ENCODE measurements at places on chromosomes 5 and 9.

DNA sequence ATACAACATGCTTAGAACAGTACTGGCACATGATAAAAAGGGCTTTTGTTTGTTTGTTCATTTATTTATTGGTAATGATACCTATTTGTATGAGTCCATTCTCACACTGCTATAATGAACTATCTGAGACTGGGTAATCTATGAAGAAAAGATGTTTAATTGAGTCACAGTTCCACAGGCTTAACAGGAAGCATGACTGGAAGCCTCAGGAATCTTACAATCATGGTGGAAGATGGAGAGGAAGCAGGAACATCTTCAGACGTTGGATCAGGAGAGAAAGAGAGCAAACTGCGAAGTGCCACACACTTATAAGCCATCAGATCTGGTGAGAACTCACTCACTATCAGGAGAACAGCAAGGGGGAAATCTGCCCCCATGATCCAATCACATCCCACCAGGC lies 847.7 kb downstream of the CDH18 start:
- no peak for ATAC-seq

- no peak for ATAC-seq
Observed at GRCh38 chr5:125199373-125199772, 452.9 kb upstream of the ZNF608 start.

GRCh38 chr5:71891856-71892255 lies 172.8 kb downstream of the CARTPT start:
- ATAC-seq: no peak

- ATAC-seq: no peak
Observed at GRCh38 chr9:90842996-90843395, 41.4 kb downstream of the SYK start.

GRCh38 chr9:35976726-35977125 lies 18.8 kb upstream of the OR2S2 start:
- ATAC-seq: no peak

GRCh38 chr5:125874717-125875116 lies 548.5 kb upstream of the GRAMD2B start:
- no peak for ATAC-seq

DNA sequence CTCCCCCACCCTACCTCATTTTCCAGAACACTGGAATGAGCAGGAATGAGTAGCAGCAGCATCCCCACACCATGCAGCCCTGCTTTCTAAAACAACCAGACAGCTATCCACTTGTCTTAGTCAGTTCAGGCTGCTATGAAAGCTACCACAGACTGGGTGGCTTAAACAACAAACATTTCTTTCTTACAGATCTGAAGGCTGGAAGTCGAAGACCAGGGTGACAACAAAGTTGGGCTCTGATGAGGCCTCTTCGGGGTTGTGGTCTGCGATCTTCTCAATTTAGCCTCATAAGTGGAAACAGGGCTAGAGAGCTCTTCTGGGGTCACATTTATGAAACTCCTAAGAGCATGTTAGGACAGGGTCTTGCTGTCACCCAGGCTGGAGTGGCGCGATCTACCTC lies 38.9 kb downstream of the LPAR1 start:
- no peak for ATAC-seq

GRCh38 chr9:21551401-21551800 lies 69.3 kb upstream of the IFNE start:
- no peak for ATAC-seq

GRCh38 chr9:101212661-101213060 lies 172.1 kb downstream of the BAAT start:
- ATAC-seq: no peak

- no peak for ATAC-seq
Observed at GRCh38 chr5:80125022-80125961, 90.1 kb downstream of the THBS4 start.

- ATAC-seq: peak; percentile 89
Observed at GRCh38 chr5:131209506-131210150, 38.9 kb downstream of the LYRM7 start.

DNA sequence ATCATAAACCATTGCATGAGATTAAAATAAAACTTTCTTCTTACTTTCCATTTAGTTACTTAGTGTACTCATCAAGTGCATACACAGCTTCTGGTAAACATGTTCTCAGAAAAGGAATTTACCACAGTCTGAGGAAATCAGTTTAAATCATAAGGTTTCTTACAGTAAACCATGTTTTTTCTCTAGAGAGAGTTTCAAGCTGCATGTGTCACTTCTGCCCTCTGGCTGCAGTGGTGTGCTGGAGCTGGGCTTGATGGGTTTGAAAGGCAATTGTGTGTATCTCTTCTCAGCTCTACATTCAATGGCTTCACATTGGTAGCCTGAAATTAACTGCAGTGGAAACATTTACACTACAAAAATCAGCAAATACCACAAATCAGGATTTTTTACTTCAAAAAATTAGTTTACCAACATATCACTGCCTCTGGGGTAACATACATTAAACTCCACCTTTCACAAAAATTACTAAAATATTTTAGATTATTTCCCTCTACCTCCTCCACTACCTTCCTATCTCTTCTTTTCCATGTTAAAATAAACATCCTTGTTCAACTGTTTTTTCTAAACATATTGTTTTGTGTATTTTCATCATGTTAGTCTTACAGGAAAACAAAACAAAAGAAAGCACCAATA lies 414.3 kb downstream of the ANXA1 start:
- ATAC-seq: no peak

DNA sequence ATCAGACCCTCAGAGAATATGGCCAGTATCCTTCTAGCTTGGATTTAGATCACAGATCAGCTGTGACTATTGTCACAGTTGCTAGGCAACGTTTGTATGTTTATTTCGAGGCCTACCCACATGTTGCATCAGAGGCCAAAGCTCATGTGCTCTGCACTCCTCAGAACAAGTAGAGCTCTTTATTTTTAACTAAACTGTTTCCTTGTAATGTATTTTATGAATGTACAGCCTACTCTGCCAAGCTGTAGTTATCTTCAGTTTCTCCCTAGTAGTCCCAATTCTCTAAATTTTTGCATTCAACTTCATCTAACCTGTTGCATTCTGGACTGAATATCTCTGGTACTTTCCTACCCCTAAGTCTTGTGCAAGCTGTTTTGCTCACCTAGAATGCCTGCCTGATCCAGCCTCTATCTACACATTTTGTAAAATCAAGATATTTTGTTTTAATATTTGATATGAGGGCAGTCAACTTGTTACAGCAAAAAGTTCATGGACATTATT lies 52.8 kb downstream of the CAST start:
- peak; percentile 77 for ATAC-seq

GRCh38 chr5:175696139-175696854 lies 38.4 kb downstream of the HRH2 start:
- ATAC-seq: peak; percentile 81

GRCh38 chr9:34170237-34170991 lies 8.4 kb upstream of the UBAP1 start:
- no peak for ATAC-seq

- no peak for ATAC-seq
Observed at GRCh38 chr9:114008667-114009410, 69.3 kb downstream of the AMBP start.

DNA sequence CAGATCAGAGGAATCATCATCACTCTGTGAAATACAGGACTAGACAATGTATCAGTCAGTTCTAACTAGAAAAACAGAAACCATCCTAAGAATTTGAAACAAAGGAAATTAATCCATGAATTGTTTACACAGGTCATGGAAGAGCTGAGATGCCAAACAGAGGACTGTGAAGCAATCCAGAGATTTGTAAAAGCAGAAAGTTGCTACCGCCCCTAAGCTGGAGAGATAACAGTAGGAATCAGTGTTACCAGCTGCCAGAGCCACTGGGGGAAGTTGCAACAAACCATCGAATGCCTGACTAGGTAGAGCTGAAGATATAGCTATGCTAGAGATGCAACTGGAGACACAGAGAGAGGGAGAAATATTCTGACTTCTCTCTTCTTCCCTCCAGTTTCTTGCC lies 10.4 kb upstream of the MIER3 start:
- no peak for ATAC-seq

DNA sequence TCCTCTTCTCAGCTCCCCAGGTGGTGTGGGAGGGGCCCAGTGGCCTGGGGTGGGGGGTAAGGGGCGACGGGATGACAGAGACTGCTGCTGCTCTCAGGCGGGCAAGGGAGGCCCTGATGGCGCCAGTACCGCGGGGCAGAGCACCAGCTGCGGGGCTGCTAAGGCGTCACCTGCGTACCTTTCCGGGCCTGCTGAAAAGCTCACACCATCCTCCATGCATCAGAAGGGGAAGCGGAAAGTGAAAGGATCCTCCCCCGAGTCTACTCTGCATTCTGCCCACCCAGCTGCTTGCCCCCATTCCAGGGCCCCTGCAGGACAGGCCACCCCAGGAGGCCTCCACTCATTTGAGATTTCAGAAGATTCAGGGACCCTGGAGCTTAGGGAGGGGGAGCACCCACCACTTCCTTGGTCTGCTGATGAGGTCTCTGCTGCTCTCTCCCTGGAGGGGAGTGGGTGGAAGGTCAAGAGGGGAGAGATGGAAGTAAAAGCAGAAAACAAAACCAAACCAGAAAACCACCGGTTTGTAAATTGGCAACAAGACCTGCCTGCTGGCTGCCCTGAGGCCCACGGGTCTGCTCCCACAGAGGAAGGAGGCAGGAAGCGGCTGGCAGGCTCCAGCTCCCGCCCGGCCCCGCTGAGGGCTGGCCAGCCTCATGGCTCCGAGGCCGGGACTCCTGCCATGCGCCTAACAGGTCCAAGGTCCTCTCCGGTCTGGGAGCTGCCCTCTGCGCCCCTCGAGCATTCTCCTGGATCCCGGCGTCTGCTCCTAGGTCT lies 33.6 kb downstream of the PRRT1B start:
- peak; percentile 81 for ATAC-seq

- ATAC-seq: no peak
Observed at GRCh38 chr5:143181173-143181572, 222.3 kb downstream of the NR3C1 start.

DNA sequence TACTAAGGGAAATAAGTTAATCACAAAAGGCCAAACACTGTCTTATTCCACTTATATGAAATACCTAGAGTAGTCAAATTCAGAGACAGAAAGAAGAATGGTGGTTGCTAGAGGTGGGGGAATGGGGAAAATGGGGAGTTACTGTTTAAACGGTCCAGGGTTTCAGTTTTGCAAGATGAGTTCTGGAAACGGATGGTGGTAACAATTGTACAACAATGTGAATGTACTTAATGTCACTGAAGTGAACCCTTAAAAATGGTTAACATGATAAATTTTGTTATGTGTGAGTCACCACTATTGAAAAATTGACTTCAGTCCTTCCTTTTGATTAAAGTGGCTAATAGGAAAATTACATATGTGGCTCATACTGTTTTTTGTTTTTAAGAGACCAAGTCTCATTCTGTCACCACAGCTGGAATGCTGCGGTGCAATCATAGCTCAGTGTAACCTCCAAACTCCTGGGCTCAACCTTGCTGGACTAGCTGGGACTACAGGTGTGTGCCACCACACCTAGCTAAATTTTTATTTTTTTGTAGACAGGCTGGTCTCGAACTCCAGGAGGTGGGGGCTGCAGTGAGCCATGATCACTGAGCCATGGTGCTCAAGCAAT lies 8.7 kb downstream of the UBQLN1 start:
- peak; percentile 58 for ATAC-seq

DNA sequence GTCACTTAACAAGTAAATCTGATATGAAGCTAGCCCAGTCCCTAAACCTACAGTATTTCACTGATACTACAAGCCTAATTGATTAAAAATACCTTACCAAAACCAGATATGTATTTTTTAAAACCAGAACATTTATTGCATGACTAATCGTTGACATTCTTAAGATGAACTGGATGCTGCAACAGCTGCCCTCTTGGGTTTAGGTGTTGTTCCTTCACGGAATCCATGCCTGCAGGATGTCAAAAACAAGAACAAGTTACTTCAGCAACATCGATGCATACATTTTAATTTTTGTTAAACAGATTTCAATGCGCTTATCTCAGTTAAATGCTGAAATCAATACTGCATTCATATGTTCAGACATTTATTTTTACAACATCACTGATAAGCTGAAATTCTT lies 2.7 kb downstream of the RPL37 start:
- no peak for ATAC-seq

GRCh38 chr5:151870820-151871219 lies 53.8 kb downstream of the GLRA1 start:
- ATAC-seq: no peak

- ATAC-seq: no peak
Observed at GRCh38 chr5:119385536-119386128, 29.8 kb downstream of the TNFAIP8 start.

- no peak for ATAC-seq
Observed at GRCh38 chr9:134306636-134307600, 19.3 kb upstream of the RXRA start.

DNA sequence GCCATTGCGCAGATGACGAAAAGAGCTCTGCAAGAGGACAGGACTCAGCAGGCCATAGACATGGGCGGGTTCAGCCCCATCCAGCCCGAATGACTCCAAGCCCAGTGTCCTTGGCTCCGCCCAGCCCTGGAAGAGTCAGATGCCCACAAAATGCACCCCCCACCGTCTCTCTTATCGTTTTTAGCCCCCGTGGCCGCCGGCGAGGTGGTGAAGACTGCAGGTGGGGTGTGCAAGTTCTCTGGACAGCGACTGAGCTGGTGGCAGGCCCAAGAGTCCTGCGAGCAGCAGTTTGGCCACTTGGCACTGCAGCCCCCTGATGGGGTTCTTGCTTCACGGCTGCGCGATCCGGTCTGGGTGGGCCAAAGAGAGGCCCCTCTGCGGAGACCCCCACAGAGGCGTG lies 2.1 kb downstream of the ADGRD2 start:
- no peak for ATAC-seq

DNA sequence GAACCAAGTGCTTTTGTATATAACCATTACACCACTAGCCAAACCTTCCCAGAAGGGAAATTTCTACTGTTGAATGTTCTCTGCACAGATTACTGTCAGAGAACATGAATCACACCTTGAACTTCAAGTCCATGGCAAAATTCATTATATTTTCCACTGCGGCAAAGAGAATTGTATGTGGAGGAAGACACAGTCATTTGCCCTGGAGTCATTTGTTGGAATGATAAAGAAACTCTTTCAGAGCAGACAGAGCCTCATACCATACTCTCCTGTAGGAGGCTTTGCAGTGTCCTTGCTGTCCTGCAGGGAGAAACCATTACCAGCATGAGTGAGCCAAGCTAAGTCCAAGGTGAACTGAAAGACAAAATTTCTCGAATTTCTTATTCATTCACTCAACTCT lies 369.0 kb downstream of the ARHGEF28 start:
- ATAC-seq: no peak

DNA sequence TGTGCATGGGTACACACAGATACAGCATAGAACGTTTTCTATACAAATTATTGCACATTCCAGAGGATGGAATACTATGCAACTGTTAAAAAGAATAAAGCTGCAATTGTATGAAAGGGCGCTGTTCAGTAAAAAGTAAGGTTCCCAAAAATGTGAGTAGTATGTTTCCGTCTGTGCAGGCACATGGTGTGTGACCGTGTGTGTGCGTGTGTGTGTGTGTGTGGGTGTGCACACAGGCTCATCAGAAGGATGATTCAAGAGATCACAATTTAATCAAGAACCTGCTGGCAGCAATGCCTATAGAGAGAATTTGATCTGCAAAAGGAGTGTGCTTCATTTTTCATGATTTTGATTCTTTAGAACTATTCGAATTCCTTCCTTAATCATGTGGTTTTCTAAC lies 76.3 kb downstream of the SEMA4D start:
- no peak for ATAC-seq

GRCh38 chr9:135823036-135823435 lies 84.3 kb downstream of the CAMSAP1 start:
- no peak for ATAC-seq

- ATAC-seq: no peak
Observed at GRCh38 chr5:102536323-102536928, 37.6 kb upstream of the SLCO6A1 start.

All from activated CD4-positive, CD25-positive, alpha-beta regulatory T cell treated with anti-CD3 and anti-CD28 coated beads, Interleukin-2, amount 50 U/mL, for 24 hours (primary cell).